ENCODE measurements at places on chromosomes 16 and 17.

DNA sequence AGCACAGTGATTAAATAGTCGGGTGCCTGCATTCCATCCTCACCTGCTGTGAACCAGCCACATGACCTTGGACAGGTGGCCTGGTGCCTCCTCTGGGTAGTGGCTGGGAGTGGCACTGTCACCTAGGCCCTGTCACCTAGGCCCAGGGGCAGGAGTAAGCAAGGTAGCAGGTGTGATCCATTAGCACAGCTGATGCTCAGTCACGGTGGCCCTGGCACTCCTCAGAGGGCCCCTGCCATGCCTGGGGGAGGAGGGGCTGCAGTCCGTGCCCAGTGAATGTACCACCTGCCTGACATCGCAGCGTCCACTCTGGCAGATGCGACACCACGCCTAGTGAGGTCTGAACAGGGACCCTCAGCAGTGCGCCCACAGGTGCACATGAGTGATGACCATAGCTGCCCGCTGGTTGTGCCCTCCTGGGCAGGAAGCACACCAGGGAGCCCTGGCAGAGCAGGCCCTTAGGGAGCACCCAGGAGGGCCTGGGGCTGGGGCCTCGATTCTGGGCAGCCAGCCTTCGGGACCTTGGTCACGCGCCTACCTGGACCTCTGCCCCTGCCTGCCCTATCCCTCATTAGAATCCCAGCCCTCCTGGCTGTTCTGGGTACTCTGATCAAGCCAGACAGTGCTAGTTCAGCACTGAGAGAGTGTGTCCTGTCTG is 33.1 kb upstream of the CRISPLD2 start:
- no peak for DNase-seq

DNA sequence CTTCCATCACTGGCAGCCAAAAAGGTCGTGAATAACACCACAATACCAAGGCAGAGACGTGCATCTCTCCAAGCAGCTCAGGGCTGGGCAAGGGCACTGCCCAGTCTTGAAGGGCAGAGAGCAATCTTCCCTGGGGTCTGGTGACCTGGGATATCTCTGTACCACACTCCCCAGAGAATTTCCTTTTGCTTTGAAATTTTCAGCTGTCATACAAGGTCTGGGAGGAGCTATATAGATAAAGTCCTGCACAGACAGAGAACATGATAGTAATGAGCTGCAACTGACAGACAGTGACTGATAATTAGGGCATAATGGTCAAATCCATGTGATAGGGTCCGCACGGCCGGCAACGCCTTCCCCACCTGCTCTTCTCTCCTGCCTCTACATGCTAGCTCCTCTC is 68.2 kb downstream of the DYNLRB2 start:
- DNase-seq, result peak; percentile 33

DNA sequence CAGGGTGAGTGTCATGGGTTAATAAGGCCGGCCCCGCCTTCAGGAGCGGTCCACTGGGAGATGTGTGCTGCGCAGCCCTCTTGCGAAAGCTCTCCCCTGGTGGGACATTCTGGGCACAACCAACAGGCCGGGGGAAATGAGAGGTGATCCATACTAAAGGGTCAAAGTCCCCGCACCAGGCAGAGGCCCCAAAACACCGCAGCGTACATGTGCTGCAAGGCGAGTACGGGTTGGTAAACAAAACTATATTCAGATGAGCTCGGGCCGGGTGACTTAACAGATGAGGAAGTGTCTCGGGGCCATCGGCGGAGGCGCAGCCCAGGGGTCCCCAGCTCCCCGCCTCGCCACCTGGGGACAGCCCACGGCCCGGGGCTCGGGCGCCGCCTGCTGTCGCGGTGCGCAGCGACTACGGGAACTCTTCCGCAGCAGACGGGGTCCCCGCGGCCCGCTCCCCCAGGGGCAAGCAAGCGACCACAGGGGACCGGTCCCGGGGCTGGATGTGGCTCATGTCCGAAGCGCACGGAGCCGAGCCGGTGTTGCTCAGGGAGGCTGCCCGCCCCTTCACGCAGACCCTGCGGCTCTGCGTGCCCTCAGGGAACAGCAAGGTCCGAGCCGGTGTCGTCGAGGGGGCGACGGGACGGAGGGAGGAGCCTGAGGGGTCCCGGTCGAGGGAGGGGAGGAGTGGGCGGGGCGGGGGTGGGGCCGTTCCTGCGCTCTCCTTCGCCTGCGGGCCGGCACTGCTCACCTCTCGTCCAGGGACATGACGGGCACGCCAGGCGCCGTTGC is at the start of gene RAB37:
Gene RAB37 (plus strand): TSS at position 744 of the 786 bp plus-strand sequence. CDS start 17 bp downstream, at position 761.
- peak; percentile 71 for DNase-seq

DNA sequence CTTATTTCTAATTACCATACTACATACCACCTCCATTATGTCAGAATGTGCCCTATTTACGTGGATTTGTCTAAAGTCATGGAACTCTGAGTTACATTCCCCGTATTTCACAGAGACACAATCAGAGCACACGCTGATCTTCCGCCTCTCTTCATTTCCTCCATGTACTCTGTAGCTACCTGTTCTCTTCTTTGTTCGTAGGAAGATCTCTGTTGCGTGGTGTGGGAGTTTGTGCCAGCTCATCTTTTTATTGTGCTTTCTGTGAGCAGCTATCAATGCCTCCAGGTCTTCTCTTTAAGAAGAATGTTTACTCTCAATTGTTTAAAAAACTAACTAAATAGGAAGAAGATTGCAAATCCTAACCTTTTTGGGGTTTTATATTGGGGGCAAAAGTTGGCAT is 26.9 kb downstream of the NLRC5 start:
- no peak for DNase-seq

- DNase-seq, result no peak
Measured at GRCh38 chr16:53840456-53840855, 136.5 kb downstream of the FTO start.

GRCh38 chr17:69560987-69561441 is 146.5 kb downstream of the MAP2K6 start:
- no peak for DNase-seq

- no peak for DNase-seq
Measured at GRCh38 chr16:89661215-89661614, 3.6 kb downstream of the SPATA33 start.

DNA sequence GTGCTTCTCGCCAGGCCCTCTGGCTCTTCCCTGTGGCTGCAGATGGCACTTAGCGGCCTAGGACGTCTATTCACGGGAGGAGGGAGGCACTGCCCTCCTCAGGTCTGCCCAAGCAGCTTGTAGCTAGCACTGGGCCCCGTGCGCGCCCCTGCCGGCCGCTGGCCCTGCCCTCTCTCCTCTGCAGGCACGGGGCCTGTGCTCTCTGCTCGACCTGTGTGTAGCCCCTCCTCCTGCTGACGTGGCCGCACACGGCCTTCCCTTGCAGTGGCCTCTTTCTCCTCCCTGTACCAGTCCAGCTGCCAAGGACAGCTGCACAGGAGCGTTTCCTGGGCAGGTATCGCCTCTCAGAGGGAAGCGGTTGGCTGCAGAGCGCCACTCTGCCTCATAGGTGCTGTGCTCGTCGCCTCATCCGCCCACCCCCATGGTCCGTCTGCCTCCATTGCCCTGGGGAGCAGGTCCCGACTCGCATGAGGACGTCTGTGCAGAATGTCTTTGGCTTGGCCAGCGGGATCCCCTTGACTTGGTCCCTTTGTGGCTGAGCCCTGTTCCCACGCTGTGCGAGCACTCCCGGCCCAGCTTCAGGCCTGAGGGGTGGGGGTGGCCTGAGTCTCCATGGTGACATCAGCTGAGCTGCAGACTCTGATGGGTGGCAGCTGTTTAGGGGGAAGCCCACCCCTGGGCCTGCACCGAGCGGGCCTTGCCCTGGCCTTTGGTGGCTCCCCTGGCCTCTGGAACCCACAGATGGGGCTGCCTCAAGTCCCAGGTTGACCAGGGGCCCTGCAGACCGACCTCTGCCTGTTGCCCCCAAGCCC is 34.6 kb downstream of the TSC2 start:
- no peak for DNase-seq

DNA sequence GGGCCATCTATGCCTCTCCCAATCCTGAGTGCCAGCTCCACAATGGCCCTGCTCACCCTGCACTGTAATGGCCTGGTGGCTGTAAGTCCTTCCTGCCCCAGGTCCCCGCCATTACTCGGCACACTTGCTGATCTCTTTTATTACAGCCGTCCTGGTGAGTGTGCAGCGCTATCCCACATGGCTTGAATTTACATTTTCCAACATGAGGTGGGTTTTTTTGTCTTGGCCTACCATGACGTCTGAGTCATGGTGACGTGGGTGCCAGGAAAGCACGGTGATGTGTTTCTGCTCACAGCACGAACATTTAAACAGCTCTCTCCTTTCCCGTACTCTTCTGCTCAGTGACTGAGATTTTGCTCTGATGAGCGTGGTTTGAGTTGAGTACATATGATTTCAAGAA is 55.2 kb upstream of the FOXF1 start:
- DNase-seq, result no peak

GRCh38 chr17:60137731-60138130 is 12.0 kb upstream of the CA4 start:
- no peak for DNase-seq

GRCh38 chr17:49210158-49211029 is at the start of the genes ABI3 and GNGT2:
Gene ABI3 (plus strand): TSS chr17:49210707. CDS start chr17:49210725, 18 bp downstream.
Gene GNGT2 (minus strand): TSS chr17:49210574. CDS start chr17:49207422, 3,152 bp downstream.
- no peak for DNase-seq

DNA sequence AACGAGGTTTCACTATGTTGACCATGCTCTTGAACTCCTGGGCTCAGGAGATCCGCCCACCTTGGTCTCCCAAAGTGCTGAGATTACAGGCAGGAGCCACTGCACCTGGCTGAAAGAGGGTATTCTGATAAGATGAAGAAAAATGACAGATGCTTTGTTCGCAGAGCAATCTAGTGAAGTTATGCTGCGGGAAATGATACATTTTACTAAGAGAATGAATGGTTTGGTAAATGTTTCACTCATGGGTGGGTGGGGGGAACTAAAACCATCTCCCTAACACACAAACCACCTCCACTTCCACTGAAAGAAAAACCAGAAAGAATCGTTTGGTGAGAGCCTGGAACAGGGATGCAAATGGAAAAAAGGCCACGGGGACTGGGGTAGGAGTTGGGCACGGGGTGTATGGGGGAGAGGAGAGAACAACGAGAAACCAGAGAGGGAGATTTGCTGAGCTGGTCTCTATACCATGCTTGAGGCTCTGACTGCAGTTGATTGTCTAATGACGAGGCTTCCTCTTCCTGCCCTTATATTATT is 19.0 kb upstream of the XYLT2 start:
- DNase-seq, result no peak

GRCh38 chr16:16164243-16164642 is 59.1 kb downstream of the ABCC6 start:
- DNase-seq, result no peak

- DNase-seq, result no peak
Measured at GRCh38 chr17:45908935-45909334, 14.6 kb downstream of the MAPT start.

- DNase-seq, result no peak
Measured at GRCh38 chr16:21689107-21689506, 25.3 kb downstream of the OTOA start.

DNA sequence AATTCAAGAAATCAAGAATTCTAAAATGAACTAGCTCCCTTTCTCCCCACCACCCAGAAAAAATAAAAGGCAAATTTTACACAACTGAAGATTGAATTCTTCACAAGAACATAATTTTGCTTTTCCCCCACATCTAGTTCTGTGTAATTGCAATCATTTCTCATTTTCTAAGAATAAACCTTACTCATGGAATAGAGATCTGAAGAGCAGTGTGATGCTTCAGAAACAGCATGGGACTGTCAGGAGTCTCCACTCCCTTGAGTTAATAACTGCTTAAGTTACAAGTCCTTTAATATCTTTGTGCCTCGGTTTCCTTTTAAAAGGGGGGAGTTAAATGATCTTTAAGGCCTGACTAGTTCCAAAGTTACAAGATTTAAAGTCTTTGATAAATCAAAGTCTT is 53.7 kb downstream of the CACNG1 start:
- no peak for DNase-seq

DNA sequence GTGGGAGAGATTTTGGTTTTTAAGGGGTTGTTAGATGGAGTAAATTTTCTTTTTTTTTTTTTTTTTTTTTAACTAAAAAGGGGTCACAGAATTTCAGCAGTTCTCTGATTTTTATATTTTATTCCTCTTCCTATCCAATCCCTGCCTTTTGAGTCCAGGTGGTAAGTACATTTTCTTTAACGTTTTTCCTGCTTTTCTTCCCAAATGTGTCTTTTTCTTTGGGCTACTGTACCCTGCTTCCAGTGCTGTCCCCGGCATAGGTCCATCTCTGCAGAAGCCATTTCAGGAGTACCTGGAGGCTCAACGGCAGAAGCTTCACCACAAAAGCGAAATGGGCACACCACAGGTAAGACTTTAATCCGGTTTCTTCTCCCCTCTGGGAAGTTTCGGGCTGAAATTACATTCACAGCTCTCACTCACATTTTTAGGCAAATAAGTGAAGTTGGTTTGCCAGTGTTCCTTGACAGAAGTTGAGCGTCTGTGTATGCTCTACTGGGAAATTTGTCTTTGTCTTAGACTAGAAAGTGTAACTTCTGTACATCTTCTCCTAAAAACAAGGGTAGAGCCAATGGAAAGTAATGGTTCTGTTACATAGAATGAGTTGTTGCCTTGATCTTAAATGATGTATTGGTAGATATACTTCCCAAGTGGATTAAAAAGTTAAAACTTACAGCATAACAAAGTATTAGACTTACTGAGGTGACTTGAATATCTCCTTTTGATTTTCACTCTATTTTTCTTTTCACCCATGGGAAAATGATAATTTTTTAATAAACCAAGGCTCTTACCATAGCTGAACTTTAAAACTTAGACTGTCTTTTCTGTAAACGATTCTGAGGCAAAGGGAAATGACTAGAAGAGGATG is 54.5 kb downstream of the TUBD1 start:
- no peak for DNase-seq

GRCh38 chr16:57615813-57616212 is 12.6 kb upstream of the ADGRG1 start:
- no peak for DNase-seq

DNA sequence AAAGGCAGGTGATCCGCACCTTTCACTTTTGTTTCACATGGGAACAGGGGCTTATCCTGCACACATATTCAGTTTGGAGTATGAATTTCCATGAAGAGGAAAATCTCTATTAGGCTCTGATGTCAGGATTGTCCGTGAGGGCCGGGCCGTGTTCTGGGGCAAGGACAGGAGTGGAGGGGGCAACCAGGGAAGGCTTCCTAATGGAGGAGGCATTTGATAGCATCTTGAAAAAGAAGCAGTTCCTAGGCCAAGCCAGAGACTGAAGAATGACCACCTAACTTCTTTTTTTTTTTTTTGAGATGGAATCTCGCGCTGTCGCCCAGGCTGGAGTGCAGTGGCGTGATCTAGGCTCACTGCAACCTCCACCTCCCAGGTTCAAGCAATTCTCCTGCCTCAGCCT is 174.2 kb downstream of the SEC14L1 start:
- no peak for DNase-seq

GRCh38 chr17:28944862-28945741 is 6.2 kb downstream of the PHF12 start:
- no peak for DNase-seq

- DNase-seq, result no peak
Measured at GRCh38 chr17:30086896-30087295, 29.7 kb upstream of the NSRP1 start.
